ENCODE measurements at places on chromosomes 3 and 15. TPM values are rescaled to one million over a fixed set of nuclear protein-coding genes. Genes with fewer than 3 reads are reported as not detected.
A peak's percentile ranks its signal among the peaks of the same experiment; 100 is the strongest.

BSN gene
- total RNA-seq = 0.27 TPM

GABRG3 gene
- not detected for total RNA-seq

GPR62 gene
- 0.15 TPM for total RNA-seq

PLIN1 gene
- 0.12 TPM for total RNA-seq

DNA sequence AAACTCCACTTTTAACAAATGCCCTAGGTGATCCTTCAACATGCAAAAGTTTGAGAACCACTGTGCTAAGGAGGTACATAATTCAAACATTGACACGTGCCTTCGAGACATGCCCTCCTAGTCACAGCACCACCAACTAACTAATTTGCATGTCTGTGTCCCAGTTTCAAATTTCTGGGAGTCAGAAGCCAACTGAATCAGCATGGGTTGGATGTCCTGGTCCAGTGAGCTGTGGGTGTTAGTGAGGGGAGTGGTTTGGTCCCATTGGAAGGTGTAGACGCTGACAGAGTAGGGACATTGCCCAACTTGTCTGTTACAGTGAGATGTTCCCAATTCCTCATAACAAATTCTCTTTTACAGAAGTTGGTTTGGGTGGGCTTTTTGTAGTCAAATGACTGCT, 67.3 kb upstream of the ADPGK start:
- H3K4me1 ChIP-seq = no peaks in the 10 kb centered on the region
- H3K36me3 ChIP-seq = no peaks in the 10 kb centered on the region
- no peaks in the 10 kb centered on the region for H3K27me3 ChIP-seq
- no peak for DNase-seq
- no peak overlapping the region for H3K27ac ChIP-seq

PRRT3 gene
- total RNA-seq = 1.5 TPM

DNA sequence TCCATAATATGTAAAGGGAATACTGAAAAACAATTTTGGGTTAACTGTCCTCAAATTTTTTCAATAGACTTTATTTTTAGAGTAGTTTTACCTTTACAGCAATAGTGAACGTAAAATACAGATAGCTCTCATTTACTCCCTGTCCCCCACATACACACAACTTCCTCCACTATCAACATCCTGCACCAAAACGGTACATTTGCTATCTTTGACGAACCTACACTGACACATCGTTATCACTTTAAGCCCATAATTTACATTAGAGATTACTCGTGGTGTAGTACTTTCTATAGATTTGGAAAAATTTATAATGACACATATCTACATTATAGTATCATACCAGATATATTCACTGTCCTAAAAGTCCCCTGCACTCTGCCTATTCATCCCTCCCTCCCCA, 16.9 kb upstream of the P2RY1 start:
- DNase-seq = no peak
- no peaks in the 10 kb centered on the region for H3K4me1 ChIP-seq
- H3K27ac ChIP-seq = no peak overlapping the region
- no peak overlapping the region for H3K4me3 ChIP-seq
- H3K36me3 ChIP-seq = no peaks in the 10 kb centered on the region
- H3K27me3 ChIP-seq = peaks cover 2% of the 10 kb centered on the region

DNA sequence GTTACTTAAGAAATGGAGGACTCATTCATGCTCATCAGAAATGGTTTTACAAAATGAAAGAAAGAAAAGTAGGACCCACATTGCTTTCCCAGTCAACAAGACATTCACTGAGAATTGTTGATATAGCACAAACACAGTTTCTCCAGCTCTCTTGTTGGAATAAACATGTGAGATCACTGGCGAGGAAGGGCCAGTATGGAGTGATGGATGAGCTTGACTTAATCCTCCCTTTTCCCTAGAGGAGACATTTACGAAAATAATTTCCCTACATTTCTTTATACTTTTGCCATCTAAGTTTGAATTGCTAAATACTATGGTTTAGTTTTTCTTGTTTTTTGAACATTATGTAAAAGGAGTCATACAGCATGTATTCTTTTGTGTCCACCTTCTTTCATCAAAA, 15.9 kb upstream of the UBE3A start:
- no peaks in the 10 kb centered on the region for H3K4me1 ChIP-seq
- no peak for DNase-seq
- H3K36me3 ChIP-seq = no peaks in the 10 kb centered on the region
- no peaks in the 10 kb centered on the region for H3K27me3 ChIP-seq
- no peak overlapping the region for H3K27ac ChIP-seq

DNA sequence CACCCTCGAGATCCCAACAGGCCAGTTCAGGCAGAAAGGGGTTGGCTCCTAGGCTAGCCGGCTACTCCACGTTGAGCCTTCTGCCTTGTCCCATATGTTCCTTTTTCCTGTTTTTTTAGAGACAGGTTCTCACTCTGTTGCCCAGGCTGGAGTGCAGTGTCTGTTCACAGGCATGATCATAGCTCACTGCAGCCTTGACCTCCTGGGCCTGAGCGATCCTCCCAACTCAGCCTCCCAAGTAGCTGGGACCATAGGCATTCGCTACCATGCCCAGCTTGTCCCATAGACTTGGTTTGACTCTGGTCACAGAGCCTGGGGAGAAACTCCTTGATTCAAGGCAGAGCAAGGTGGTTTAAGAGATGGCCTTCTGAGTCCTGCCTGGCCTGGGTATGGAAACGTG, 32.3 kb downstream of the ZNF710 start:
- H3K27me3 ChIP-seq = no peaks in the 10 kb centered on the region
- DNase-seq = no peak
- H3K27ac ChIP-seq = peak overlapping the region; percentile 89

PAQR9 gene
- not detected for total RNA-seq

- no peak overlapping the region for H3K4me3 ChIP-seq
- no peak overlapping the region for H3K27ac ChIP-seq
- H3K4me1 ChIP-seq = peaks cover 4% of the 10 kb centered on the region
- peak; percentile 54 for DNase-seq
These were observed 20.3 kb upstream of the TNIK start for GRCh38 chr3:171480526-171480925.

GRCh38 chr3:173688216-173688842, 290.8 kb downstream of the NLGN1 start:
- DNase-seq = peak; percentile 6
- no peak overlapping the region for H3K4me3 ChIP-seq
- H3K36me3 ChIP-seq = no peaks in the 10 kb centered on the region
- H3K27ac ChIP-seq = no peak overlapping the region

Measured in endothelial cell of umbilical vein (primary cell).